ENCODE measurements at places on chromosomes 4 and X. TPM values are rescaled to one million over a fixed set of nuclear protein-coding genes. Genes with fewer than 3 reads are reported as not detected.
A peak's percentile ranks its signal among the peaks of the same experiment; 100 is the strongest.

The CD38 gene
- polyA plus RNA-seq, result 1.5 TPM

The GYG2 gene
- polyA plus RNA-seq, result 0.42 TPM

The FSTL5 gene
- 0.01 TPM for polyA plus RNA-seq

- no peak overlapping the region for H3K27ac ChIP-seq
- no peaks in the 10 kb centered on the region for H3K27me3 ChIP-seq
- no peaks in the 10 kb centered on the region for H3K4me1 ChIP-seq
- no peak for DNase-seq
- no peak overlapping the region for H3K4me3 ChIP-seq
- no peaks in the 10 kb centered on the region for H3K36me3 ChIP-seq
These were observed 51.9 kb downstream of the ARX start for GRCh38 chrX:24963823-24964222.

GRCh38 chr4:72553540-72554337 lies 15.3 kb downstream of the ADAMTS3 start:
- H3K27me3 ChIP-seq, result no peaks in the 10 kb centered on the region
- no peak overlapping the region for H3K27ac ChIP-seq
- no peaks in the 10 kb centered on the region for H3K4me1 ChIP-seq
- H3K4me3 ChIP-seq, result no peak overlapping the region

GRCh38 chrX:94751611-94752010 lies 1077.6 kb downstream of the FAM133A start:
- no peaks in the 10 kb centered on the region for H3K36me3 ChIP-seq
- DNase-seq, result no peak
- H3K27ac ChIP-seq, result no peak overlapping the region
- no peaks in the 10 kb centered on the region for H3K4me1 ChIP-seq

DNA sequence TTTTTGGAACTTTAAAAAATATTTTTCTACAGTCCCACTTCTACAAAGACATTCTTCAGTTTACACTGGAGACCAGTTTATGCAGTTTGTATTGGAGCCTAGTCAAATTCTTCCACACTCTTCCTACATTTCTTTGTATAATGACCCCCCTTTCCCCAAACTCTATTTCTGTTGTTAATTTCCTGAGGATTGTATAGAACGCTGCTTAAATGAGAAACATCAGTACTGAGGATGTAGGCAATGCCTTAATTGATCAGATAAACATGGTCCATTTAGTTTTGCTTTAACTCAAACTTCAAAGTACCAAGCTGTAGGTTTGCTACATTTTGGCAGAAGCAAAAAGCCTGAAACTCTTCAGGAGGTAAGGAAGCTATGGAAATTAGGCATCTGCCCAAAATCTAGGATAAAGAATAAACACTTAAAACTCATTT lies 155.5 kb downstream of the SLC7A11 start:
- no peak for DNase-seq
- H3K27ac ChIP-seq, result peak overlapping the region; percentile 62
- no peaks in the 10 kb centered on the region for H3K36me3 ChIP-seq
- peaks cover 14% of the 10 kb centered on the region for H3K4me1 ChIP-seq

DNA sequence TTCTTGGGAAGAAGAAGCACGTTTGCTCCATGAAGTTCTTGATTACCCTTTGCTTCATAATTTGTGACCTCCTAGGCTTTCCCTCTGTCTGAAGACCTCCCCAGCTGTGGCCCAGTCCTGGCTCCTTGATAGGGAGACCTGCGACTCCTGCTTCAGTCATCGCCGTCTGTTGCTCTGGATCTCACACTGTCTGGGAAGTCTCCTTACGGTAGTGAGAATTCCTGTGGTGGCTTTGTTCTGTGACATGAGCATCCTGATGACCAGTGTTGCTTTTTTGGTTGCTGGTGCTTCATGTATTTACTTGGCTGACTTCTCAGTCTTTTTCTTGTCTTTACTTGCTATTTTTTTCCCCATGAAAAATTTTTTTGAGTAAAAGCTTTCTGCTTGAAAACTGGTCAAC lies 44.2 kb downstream of the JADE1 start:
- no peak overlapping the region for H3K4me3 ChIP-seq
- DNase-seq, result no peak
- H3K27ac ChIP-seq, result peak overlapping the region; percentile 21
- peaks cover 3% of the 10 kb centered on the region for H3K4me1 ChIP-seq
- H3K27me3 ChIP-seq, result no peaks in the 10 kb centered on the region

All from psoas muscle (tissue), 8 donors.